ENCODE measurements at places on chromosomes 5 and 9.

DNA sequence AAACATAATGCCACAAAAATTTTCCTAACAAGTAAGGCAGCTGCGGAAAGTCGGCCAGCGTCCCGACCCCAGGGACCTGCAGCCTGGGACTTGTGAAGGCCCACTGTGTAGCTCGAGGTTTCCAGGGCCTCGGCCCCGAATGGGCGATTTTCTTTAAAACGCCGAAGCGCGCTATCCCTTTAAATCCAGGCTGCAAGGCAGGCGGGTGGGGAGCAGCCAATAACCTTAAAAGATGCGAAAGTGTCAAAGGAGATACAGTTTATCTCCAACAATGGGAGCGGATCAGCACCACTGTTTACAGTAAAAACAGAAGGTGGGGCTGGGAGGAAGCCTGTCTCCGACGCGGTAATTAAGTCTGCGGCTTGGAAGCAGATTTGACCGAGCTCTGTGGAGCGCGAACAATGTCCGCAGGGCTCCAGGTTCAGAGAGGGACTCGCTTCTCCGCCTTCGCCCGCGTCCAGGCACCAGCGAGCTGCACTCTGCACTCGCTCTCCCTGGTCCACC lies 1.7 kb upstream of the ZSWIM6 start:
- no peak for DNase-seq

DNA sequence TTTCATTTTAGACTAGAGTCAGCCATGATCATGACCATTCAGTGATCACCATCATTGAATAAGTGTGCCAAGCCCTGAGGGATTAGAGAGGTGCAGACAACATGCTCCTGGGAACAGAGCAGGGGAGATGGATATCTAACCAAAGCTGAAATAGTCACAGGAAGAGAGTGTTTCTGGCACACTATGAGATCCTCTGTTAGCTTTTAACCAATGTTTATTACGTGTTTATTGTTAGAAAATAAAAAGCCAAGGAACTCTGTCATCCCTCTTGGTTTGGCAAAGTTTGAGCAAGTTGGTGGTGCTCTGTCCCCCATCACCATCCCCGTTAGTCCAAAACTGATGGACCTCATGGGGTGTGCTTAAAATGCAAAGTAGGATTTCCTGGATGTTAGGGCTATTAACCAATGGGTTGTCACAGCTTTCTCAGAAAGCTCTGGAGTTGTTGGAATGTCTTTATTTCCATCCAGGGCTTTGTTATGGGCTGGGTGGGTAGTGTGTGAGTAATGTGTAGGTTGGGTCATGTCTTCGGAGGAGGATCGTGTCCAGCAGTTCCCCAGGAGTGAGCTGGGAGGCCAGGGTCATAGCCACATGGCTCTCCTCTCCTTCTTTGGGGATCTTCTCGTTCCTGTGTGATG lies 34.9 kb downstream of the SLC28A3 start:
- DNase-seq: no peak

DNA sequence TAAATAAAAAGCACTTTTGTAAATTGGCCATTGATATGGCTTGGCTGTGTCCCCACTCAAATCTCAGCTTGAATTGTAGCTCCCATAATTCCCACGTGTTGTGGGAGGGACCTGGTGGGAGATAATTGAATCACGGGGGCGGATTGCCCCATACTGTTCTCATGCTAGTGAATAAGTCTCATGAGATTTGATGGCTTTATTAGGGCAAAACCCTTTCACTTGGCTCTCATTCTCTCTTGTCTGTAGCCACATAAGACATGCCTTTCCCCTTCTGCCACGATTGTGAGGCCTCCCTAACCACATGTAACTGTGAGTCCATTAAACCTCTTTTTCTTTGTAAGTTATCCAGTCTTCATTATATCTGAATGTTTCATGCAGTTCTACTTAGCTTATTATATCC lies 153.2 kb downstream of the TARS1 start:
- no peak for DNase-seq

DNA sequence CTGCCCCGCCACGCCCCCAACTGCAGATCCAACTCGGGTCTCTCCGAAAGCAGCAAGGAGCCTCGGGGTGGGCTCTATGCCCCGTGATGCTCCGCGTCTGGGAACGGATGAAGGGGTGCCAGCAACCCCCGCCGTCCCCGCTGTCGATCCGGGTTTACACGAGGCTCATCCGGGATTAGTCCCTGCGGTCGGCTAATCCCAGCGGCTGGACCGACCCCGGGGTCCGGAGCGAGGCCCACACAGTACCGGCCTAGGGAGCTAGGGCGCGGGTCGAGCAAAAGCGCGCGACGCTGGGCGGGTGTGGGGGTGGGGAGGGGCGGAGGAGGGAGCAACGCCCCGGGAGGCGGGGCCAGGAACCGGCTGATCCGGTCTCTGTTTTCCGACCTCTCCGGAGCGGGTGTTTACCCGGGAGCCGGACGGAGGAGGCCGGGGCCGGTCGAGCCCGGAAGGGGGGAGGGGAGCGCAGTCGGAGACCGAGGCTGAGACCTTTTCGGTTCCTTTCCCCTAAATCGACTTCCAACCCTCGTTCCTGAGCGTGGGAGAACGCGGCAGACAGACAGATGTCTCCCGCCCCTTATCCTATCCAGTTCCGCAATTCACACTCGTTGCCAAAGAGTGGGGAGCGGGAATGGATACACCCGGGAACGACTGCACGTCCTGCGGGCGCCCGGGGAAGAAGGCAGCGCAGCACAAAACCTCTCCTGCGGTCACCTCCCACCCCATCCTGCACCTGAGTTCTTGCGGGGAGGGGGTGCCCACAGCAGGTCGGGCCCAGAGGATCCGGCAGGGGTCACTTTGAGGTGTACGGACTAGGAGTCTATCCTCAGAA lies 28.6 kb downstream of the PCDH1 start:
- no peak for DNase-seq

- no peak for DNase-seq
These were observed 30.7 kb downstream of the CTNND2 start for GRCh38 chr5:11873587-11873986.

DNA sequence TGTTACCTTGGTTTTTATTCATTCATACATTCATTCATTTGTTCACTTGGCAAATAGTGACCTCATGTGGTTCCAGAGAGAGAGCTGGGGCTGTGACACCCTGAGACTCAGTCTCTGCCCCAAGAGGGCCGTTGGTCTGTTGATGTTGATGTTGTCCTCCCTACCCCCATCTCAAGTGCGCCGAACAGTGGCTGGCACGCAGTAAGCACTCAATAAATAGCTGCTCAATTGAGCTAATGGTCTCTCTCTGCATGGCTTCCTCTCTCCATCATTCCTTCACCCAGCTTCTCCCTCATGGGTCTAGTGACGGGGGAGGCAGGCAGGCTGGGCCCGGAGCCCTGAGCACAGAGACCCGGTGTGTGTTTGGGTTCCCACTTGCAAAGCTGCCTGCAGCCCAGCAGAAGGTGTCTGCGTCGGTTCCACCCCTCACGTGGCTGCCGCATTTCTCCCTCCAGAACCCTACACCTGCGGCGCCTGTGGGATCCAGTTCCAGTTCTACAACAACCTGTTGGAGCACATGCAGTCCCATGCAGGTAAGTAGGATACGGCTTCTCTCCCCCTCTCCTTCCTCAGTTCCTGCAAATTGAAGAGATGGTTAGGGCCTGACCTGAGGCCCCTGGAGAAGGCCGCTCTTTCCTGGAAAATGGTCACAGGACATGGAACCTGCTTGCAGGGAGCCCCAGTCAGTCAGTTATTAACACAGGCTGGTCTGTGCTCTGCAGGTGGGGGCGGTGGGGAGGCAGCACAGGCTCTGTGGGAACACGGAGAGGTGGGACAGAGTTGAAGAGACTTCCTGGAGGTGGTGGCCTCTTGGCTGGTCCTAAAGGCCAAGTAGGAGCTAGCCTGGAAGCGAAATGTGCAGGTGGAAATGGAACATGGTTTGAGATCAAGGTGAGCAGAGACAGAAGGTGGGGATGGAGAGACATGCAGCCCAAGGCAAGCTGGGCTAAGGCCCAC lies 42.0 kb downstream of the AMBP start:
- DNase-seq: no peak

GRCh38 chr5:43294226-43294625 lies 19.0 kb downstream of the HMGCS1 start:
- peak; percentile 31 for DNase-seq

DNA sequence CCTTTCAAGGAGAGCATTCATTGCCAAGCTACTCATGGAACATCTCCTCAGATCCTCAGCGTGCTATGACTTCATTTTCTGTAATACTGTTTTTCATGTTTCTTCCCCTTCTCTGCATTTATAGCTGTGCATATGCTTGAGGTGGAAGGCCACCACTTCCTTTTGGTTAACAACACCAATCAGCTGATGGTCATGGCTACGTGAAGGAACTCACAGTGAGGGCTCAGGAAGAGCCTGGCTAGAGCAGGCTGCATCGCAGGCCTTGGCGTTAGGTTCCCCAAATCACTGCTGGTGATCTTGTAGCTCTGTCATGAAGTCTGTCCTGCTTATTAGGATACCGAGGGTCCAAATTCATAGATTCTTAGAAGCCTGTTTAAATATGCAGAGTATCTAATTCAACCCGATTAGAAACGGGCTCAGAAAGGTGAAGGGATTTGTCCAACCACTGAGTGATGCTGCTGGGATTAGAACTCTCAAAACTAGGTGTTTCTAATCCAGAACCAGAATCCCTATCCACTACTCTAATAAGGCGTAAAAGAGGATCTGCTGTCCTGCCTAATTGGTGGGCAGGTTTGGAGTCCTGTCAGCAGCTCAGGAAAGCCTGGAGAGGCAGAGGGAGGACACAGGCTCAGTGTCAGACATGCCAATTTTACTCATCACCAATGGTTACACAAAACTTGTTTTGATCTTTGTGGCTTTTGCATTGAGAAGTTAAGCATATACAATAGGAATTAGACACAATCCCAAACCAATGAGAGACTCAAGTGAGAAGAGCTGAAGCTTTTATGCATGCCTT lies 7.5 kb downstream of the SYK start:
- no peak for DNase-seq

DNA sequence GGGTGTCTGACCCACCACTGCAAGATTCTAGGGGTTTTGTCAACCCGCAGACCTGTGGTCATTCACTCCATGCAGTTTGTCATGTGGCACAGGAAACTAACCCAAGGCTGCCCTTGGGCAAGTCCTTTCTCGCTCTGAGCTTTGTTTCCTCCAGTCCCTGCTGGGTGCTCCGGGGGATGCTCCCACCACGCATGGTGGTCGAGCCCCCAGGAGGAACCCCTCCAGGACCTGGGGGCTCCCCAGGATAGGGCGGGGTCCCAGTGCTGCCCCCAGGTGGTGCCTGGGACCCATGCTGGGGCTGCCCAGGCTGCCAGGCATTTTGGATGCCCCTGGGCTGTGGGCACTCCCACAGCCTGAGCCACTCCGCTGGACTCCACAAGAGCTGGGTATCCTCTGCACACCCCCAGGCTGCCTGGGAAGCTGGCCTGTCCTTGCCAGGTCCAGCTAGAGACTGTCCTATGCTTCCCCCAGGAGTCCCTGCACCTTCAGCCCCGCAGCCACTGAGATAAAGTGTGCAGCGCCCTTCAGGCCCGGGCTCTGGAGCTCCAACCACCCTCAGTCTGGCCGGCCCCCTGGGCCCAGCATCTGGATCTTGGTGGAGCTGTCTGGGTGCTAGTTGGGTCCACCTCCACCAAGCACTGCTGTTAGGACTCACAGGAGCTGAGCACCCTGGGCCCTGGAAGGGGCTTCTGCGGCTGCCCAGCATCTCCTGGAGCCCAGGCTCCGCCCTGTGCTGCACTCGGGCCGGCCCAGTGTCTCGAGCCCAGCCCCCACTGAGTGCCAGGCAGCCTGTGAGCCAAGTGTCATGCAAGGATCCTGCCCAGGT lies 104.3 kb downstream of the PHF2 start:
- no peak for DNase-seq

DNA sequence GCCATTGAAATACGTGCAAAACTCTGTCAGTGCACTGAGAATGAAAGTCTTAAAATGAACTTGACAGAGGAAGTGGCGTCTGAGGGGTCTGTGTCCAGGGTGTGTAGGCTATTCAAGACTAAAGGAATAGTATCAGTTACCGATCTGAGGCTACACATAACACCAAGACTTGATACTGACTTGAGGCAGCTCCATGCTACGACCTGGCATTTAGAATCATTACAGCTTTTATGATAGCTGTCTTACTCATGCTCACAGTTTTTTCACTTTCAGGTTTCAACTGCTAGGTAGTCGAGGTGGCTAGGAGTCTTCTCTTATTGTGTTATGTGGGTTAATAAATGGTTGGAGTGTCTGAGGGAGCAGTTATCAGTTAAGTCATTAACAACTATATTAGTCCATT lies 92.8 kb upstream of the SLCO6A1 start:
- no peak for DNase-seq

DNA sequence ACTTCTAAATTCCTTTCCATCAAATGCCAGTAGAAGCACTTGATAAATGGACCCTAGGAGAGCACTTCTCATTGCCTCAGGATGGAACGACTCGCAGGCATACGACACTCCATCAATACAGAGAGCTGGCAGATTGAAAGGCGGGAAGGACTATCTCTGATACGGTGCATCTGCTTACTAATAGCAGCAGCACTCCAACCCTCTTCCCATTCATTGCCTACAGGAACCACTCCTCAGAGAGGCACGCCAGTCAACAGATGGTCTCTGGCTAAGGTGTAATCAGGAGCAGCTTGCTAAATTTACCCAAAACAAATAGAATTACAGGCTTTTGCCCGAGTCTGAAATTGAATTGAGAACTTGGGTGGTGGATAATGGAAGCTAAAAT lies 168.1 kb downstream of the EFNA5 start:
- no peak for DNase-seq

Data from GM04503 (cell line).